ENCODE measurements at places on chromosomes 16 and 17. TPM values are rescaled to one million over a fixed set of nuclear protein-coding genes. Genes with fewer than 3 reads are reported as not detected.

DNA sequence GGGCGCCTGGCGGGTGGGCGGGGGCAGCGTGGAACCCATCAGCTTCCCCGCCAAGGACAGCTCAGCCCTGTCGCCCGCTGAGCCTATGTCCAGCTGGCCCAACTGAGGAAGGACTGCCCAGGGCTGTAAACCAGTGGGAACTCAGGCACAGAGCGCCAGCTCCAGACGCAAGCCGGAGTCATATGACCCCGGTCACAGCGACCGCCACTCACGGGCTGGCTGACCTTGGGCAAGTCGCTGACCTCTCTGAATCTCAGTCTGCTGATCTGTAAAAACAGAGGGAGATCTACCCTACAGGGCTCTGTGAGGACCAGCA lies 170.0 kb downstream of the C16orf78 start:
- H3K27me3 ChIP-seq, result peaks cover 7% of the 10 kb centered on the region
- H3K27ac ChIP-seq, result no peak overlapping the region
- H3K36me3 ChIP-seq, result peaks cover 4% of the 10 kb centered on the region

DNA sequence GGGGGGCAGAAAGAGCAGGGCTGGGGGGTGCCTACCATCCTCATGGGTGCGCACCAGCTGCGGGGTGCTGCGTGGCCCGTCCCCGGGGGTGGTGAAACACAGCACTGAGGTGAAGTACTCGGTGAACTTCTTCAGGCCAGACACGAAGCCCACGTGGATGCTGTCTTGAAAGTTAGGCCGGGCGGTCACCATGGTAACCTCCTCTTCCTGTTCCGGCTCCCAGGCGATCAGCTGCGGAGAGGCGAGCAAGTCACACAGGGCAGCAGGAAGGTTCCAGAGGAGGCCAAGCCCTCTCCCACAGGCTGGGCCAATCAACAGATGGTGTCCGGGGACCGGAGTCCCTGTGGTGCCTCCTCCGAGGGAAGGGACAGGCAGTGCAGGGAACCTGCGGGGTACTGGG lies 90.1 kb upstream of the CDC42EP4 start:
- no peaks in the 10 kb centered on the region for H3K27me3 ChIP-seq
- no peak overlapping the region for H3K27ac ChIP-seq
- no peak overlapping the region for H3K4me3 ChIP-seq
- H3K36me3 ChIP-seq, result no peaks in the 10 kb centered on the region
- no peak for DNase-seq
- H3K4me1 ChIP-seq, result peaks cover 3% of the 10 kb centered on the region

DNA sequence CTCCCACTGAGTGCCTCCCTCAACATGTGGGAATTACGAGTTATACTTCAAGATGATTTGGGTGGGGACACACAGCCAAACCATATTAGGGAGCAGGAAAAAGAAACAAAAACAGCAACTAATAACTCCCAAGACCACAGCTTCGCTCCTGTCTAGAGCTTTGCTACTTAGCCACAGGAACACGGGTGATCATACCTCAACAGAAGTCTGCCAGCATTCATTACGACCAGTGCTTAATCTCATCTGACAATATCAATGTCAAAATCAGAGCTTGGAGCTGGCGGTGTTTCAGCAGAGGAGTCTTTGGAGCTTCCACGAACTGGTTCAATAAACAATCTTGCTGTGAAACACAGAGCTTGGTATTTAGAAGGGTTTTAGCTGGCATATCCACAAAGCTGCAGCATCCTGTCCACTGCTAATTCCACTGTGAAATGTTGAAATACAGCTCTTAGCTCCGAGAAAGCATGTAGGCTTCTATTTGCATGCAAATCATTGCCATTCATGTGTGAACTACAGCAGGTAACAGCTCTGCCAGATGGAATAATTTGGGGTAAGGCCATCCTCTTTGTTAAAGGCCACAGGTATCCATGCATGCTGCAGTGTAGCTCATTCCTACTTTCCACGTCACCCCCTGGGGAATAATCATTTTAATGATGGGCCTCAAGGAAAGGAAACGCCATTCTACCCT lies 128.4 kb upstream of the GOT2 start:
- no peak for DNase-seq
- H3K27me3 ChIP-seq, result peaks cover 2% of the 10 kb centered on the region
- no peak overlapping the region for H3K4me3 ChIP-seq
- no peaks in the 10 kb centered on the region for H3K36me3 ChIP-seq

- no peak for DNase-seq
- H3K4me1 ChIP-seq, result peaks cover 7% of the 10 kb centered on the region
- no peaks in the 10 kb centered on the region for H3K27me3 ChIP-seq
- peaks cover 11% of the 10 kb centered on the region for H3K36me3 ChIP-seq
- no peak overlapping the region for H3K27ac ChIP-seq
Observed at GRCh38 chr17:44037471-44037870, 22.7 kb upstream of the TMEM101 start.

- peaks cover under 1% of the 10 kb centered on the region for H3K27me3 ChIP-seq
- H3K36me3 ChIP-seq, result peaks cover 16% of the 10 kb centered on the region
- DNase-seq, result no peak
- peak overlapping the region; percentile 7 for H3K4me3 ChIP-seq
- peaks cover 37% of the 10 kb centered on the region for H3K4me1 ChIP-seq
- no peak overlapping the region for H3K27ac ChIP-seq
Observed at GRCh38 chr16:22370038-22370820, 4.2 kb downstream of the CDR2 start.

GRCh38 chr16:23408242-23408822 lies 44.7 kb downstream of the COG7 start:
- H3K4me1 ChIP-seq, result peaks cover 13% of the 10 kb centered on the region
- DNase-seq, result no peak
- H3K4me3 ChIP-seq, result no peak overlapping the region
- peaks cover 32% of the 10 kb centered on the region for H3K36me3 ChIP-seq

- H3K27ac ChIP-seq, result peak overlapping the region; percentile 94
- H3K4me3 ChIP-seq, result no peak overlapping the region
- DNase-seq, result no peak
- H3K4me1 ChIP-seq, result peaks cover 23% of the 10 kb centered on the region
- H3K27me3 ChIP-seq, result no peaks in the 10 kb centered on the region
Observed at GRCh38 chr17:17025621-17026020, 16.6 kb upstream of the MPRIP start.

- DNase-seq, result peak; percentile 32
- H3K27ac ChIP-seq, result no peak overlapping the region
- peaks cover 51% of the 10 kb centered on the region for H3K27me3 ChIP-seq
- H3K4me1 ChIP-seq, result no peaks in the 10 kb centered on the region
- no peaks in the 10 kb centered on the region for H3K36me3 ChIP-seq
Observed at GRCh38 chr17:74532115-74532514, 840 bp upstream of the CD300LB start.

DNA sequence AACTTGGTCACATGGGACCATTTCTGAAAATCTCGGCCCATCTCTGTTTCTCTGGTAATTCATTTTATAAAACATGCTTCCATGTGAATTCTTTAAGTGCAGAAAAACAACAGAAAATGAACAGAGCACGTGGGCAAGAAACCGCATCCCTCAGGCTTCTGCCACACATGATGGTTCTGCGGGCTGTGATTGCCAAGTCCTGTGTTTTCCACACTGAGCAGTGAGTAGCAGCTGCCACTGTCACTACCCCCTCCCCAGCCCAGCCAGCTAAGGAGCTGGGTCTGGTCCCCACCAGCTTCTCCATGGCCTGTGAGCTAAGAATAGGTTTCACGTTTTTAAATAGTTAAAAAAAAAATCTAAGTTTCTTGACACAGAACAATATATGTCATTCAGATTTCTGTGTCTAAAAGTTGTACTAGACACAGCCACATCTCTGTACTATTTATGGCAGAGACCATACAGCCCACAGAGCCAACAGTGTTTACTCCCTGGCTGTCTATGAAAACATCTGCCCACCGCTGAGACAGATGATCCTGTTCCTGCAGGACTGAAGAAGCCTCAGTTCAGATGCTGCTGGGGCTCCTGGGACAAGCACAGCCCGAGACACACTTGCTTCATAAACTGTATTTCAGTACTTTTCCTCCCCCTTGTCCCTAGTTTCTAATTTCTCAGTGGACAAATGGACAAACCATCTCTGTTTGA lies 41.5 kb downstream of the USP22 start:
- H3K36me3 ChIP-seq, result peaks cover 16% of the 10 kb centered on the region
- peaks cover 16% of the 10 kb centered on the region for H3K4me1 ChIP-seq
- no peak for DNase-seq
- peak overlapping the region; percentile 82 for H3K27ac ChIP-seq
- H3K27me3 ChIP-seq, result no peaks in the 10 kb centered on the region

GRCh38 chr16:48950184-48950583 lies 331.5 kb downstream of the CBLN1 start:
- H3K36me3 ChIP-seq, result no peaks in the 10 kb centered on the region
- H3K4me3 ChIP-seq, result no peak overlapping the region
- DNase-seq, result no peak
- no peak overlapping the region for H3K27ac ChIP-seq
- H3K27me3 ChIP-seq, result no peaks in the 10 kb centered on the region

GRCh38 chr16:87619360-87620200 lies 17.3 kb downstream of the JPH3 start:
- H3K36me3 ChIP-seq, result no peaks in the 10 kb centered on the region
- H3K4me3 ChIP-seq, result no peak overlapping the region
- DNase-seq, result no peak
- H3K4me1 ChIP-seq, result no peaks in the 10 kb centered on the region
- H3K27ac ChIP-seq, result no peak overlapping the region
- no peaks in the 10 kb centered on the region for H3K27me3 ChIP-seq

GRCh38 chr16:84618581-84619460 lies 943 bp upstream of the COTL1 start:
- H3K36me3 ChIP-seq, result peaks cover 8% of the 10 kb centered on the region
- peaks cover 37% of the 10 kb centered on the region for H3K4me1 ChIP-seq
- peaks cover 6% of the 10 kb centered on the region for H3K27me3 ChIP-seq
- peak overlapping the region; percentile 81 for H3K4me3 ChIP-seq
- H3K27ac ChIP-seq, result peak overlapping the region; percentile 88

DNA sequence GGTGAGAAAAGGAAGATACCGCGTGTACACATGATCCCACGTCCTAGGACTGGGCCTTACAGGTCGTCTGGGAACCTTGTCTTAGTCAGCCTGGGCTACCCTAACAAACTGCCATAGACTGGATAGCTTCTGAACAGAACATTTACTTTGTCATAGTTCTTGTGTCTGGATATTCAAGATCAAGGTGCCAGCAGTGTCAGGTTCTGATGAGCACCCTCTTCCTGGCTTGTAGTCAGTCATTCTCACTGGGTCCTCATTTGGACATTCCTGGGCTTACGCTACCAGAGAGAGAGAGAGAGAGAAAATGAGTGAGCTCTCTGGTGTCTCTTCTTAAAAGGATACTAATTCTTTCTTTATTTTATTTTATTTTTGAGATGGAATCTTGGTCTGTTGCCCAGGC lies 685.8 kb upstream of the RBFOX1 start:
- H3K4me3 ChIP-seq, result no peak overlapping the region
- H3K36me3 ChIP-seq, result no peaks in the 10 kb centered on the region
- no peak for DNase-seq
- H3K27ac ChIP-seq, result no peak overlapping the region

GRCh38 chr17:14268264-14268663 lies 31.6 kb upstream of the CDRT15 start:
- no peaks in the 10 kb centered on the region for H3K36me3 ChIP-seq
- DNase-seq, result no peak
- H3K27me3 ChIP-seq, result peaks cover 18% of the 10 kb centered on the region
- no peak overlapping the region for H3K4me3 ChIP-seq
- H3K27ac ChIP-seq, result no peak overlapping the region

- no peak overlapping the region for H3K4me3 ChIP-seq
- H3K27me3 ChIP-seq, result no peaks in the 10 kb centered on the region
- peaks cover 11% of the 10 kb centered on the region for H3K36me3 ChIP-seq
- H3K27ac ChIP-seq, result peak overlapping the region; percentile 64
Observed at GRCh38 chr17:64635647-64636305, 26.3 kb downstream of the SMURF2 start.

GRCh38 chr17:80826346-80826954 lies 165.2 kb upstream of the CHMP6 start:
- H3K4me1 ChIP-seq, result peaks cover 4% of the 10 kb centered on the region
- no peak for DNase-seq
- peaks cover 5% of the 10 kb centered on the region for H3K36me3 ChIP-seq
- no peak overlapping the region for H3K4me3 ChIP-seq
- no peaks in the 10 kb centered on the region for H3K27me3 ChIP-seq
- H3K27ac ChIP-seq, result no peak overlapping the region

DNA sequence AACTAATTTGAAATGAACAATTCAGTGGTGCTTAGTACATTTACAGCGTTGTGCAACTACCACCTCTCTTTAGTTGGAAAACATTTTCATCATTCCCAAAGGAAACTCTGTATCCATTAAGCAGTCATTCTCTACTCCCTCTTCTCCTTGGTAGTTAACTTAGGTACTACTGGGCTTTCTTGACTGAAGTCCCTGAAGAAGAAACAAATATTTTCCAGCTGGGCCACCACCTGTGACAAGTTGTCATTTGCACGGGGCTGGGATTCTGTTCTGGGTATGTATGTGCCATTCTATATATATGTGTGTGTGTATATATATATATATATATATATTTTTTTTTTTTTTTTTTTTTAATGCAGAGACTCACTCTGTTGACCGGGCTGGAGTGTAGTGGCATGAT lies 15.4 kb upstream of the RMI2 start:
- H3K4me3 ChIP-seq, result no peak overlapping the region
- H3K4me1 ChIP-seq, result peaks cover 21% of the 10 kb centered on the region
- no peaks in the 10 kb centered on the region for H3K27me3 ChIP-seq
- DNase-seq, result no peak

The PDE6G gene
- total RNA-seq, result not detected

The CDH13 gene
- total RNA-seq, result 3.1 TPM

The IL21R gene
- total RNA-seq, result 0.29 TPM

The RAPGEFL1 gene
- 18.6 TPM for total RNA-seq

The LRRC46 gene
- 0.64 TPM for total RNA-seq

The CLDN6 gene
- 98.9 TPM for total RNA-seq

The KRT17 gene
- 3,327 TPM for total RNA-seq

The PLA2G10 gene
- 1.3 TPM for total RNA-seq
